MG63 (cell line): ENCODE measurements at places on chromosomes 4 and X. TPM values are rescaled to one million over a fixed set of nuclear protein-coding genes. Genes with fewer than 3 reads are reported as not detected.

GRCh38 chrX:118603981-118604380, 108.4 kb downstream of the DOCK11 start:
- peak; percentile 16 for DNase-seq

- DNase-seq = no peak
These were observed 57.4 kb upstream of the MSN start for GRCh38 chrX:65610040-65610439.

DNA sequence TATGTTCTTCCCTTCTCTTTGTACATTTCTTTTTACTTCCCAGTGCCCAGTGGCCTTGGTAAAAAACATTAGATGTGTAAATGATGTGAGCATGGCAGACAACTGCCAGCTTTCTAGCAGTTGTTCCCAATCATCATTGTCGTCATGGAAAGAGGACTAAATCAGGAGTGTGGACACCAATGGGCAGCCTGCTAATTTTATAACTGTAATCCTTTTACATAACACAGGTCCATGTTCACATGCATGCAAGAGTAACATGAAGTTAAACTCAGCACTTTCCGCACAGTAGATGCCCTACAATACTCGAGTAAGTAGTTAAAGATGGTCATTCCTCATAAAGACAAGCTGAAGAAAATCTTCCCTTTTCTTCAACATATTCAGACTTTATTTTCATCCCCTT, 23.4 kb upstream of the G3BP2 start:
- DNase-seq = no peak

- no peak for DNase-seq
These were observed 481.8 kb downstream of the GRXCR1 start for GRCh38 chr4:43374216-43374751.

DNA sequence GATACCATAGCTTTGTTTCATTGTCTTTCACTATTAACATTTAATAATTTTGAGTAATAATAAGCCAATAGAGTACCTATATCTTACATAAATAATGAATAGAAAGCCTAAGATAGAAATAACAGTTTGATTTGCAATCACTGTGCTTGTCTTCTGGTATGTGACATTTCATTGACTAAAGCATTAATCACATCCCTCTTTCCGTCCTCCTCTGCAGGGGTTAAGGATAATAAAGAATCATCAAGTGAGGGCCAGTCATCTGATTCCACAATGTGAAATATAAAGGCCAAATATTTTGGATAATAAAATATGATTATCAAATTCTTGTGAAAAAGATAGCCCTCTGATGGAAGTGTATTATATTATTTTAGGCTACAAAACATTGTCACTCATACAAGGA, 2073.4 kb downstream of the ARAP2 start:
- DNase-seq = no peak

DNA sequence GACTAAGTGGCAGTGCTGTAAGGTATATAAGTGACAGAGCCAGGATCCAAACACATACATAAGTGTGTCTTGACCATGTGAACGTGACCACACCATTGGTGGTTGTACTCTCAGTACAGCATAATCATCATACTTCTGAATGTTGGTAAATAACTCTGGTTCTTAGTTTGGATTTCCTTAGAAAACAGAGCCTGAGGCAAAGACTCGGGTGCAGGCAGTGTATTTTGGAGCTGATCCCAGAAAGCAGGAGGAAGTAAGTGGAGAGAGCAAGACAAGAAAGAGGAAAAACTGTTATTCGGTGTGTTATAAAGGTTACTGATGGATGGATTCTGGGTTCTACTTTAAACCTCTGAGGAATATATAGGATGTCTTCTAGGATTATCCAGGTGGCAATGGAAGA, 127.9 kb downstream of the SLC39A8 start:
- no peak for DNase-seq

DNA sequence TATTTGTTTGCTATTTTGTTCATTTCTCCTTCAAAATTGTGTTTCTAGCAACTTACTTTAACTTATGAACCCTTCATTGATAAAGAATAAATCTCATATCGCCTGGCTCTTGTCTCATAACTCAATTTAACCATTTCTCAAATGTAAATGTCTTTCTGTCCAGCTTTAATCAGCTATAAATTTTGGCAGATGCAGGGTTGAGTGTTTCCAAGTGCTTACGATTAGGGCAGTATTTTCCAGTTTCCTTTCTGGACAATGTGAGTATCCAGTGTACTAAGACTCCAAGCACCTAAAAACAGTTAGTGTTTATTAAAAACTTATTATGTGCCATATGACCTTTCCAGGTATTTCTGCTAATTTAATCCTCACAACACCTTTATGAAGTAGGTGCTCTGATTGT, 218.6 kb upstream of the GK2 start:
- no peak for DNase-seq

- DNase-seq = no peak
These were observed 38.2 kb downstream of the C4orf50 start for GRCh38 chr4:5979981-5980380.

The PCSK1N gene
- total RNA-seq = 0.72 and 6.1 TPM in 2 replicates

The SMIM10 gene
- 12.0 and 44.9 TPM in 2 replicates for total RNA-seq

The MUC7 gene
- total RNA-seq = not detected in 2 replicates
